ENCODE measurements at places on chromosomes 2 and 18.

DNA sequence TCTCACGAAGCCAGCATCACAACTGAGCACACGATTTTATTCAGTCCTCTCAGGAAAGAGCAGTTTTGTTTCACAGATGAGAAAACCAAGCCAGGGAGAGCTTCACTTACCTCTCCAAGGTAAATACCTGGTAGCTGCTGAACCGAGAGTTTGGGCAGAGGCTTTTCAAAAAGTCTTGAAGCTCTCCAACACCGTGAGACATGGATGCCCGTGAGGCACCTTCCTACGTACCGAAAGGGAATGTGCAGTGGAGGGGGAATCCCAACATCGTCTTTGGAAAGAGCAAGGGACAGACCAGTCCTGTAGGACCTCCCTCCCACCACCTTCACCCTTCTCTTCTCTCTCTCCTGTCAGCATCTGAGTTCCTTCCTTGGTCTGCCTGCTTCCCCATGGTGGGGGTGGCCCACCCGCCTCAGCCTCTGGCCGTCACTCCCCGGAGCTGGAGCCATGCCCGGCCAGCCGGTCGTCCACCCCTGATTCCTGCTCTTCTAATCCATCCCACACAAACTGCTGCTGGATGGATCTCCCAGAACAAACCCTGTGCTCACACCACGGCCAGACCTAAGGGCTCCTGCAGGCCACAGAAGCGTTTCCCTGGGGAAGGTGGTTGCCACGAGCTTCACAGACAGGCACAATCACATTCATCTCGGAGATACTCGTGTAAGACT is 97.3 kb upstream of the SNTG2 start:
- no peak for DNase-seq

- no peak for DNase-seq
Measured at GRCh38 chr18:12883372-12883683, 709 bp downstream of the PTPN2 start.

GRCh38 chr2:177550264-177551200 is 158.0 kb downstream of the AGPS start:
- no peak for DNase-seq

DNA sequence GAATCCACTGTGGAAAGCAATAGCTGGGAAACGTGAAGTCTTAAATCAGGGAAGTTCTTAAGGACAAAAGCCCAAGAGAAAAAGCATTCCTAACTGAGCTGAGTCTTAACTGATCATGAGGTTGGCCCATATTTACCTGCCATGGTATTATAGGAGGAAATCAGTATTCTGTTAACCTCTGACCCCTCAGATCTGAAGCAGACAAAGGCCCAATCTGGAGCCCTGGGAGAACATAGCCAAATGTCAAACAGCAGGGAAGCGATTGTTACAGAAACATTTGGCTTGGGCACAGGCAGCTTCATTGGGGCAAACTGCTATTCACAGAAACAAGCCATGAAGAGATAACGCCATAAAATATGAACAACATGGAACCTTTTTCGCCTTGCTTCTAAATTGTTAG is 18.8 kb downstream of the EPHA4 start:
- DNase-seq, result no peak

- DNase-seq, result no peak
Measured at GRCh38 chr2:32427672-32428610, 71.1 kb downstream of the BIRC6 start.

- DNase-seq, result no peak
Measured at GRCh38 chr2:115649731-115650130, 1207.3 kb downstream of the DPP10 start.

DNA sequence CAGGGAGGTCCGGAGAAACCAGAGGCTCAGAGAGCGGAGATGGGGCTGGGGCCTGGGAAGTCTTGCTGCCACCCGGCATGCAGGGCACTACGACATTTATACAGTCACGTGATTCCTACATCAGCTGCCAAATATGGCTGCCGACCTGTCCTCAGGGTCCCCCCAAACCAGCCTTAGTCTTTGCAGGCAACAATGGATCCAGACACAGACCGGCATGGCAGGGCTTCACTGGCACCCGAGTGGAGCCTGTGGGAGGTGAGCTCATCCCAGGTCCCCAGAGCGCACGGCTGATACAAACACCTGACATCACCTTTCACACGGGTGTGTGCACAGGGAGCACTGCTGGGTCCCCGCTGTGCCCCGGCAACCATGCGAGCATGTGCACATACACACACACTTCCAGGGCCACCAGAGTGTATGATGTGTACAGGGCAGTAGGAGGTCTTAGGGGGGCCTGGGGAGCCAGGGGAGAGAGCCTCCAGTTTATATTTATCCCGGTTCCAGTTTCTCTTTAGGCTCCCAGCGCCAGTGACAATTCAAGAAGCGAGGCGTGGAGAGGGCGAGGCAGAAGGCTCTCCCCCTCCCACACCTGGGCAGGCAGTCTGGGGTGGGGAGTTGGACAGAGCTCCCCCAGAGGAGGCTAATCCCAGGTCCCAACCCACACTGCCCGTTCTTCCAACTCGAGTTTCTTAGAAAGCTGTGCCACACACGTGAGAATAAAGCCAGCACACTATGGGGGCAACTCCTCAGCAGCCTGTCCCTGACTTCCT is 2.7 kb downstream of the SEMA4C start:
- DNase-seq, result no peak

DNA sequence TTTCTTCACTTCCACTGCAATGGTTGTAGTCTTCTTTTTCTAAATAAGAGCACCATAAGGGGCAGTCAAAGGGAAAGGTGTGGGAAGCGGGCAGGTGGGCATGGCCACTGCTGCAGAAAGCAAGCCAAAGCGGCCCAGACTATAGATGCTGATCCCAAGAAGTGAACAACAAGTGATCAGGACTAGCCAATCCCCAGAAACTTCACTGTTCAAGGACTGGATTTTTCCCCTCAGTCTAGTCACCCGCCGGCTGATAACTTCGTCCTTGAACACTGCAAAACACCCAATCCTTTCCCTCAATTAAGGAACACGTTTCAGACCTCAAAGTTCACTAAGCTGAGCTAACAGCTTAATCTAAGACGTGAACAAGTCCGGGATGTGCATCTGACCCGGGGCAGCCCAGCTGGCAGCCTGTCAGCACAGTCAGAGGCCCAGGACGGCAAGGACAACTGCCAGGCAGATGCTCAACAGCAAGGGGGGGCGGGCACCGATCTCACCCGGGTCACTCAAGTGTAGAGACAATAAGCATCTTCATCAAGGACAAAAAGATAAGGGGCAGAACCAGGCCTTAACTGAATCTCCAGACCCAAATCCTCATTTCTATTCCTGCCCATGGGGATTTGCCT is 59.8 kb downstream of the HDLBP start:
- DNase-seq, result no peak

DNA sequence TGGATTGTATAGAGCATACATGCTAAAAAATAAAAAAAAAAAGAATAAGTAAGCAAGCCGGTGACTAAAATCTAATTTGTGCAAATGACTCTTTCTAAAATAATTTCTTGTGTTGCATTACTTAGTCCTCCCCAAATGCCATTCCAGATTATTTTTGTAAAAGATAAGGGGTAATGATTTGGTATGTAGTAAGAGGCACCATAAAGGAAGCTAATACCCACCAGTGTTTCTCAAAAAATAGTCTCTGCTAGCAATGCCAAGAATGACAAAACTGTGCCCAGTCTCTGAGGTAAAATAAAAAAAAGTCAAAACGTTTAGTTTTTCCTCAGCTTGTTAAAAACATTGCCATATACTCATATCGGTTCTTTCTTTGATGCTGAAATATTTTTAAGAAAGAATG is 2.7 kb downstream of the METTL5 start:
- no peak for DNase-seq

DNA sequence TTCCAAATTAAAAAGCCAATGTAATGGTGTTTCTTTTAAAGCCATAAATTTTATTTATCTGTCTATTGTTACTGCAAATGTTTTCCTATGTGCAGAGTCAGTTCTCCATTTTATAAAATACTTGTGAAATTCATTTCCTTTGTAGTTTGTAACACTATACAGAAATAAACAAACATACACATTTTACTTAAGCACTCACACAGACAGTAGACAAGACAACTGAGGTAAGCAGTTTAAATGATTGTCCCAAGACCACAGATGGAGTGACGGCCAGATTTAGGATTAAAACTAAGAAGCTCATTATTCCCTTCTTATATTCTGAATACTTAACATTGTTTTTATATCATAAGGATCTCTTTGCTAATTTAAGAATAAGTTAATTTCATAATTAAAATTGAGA is 100.9 kb downstream of the BAZ2B start:
- DNase-seq, result no peak

DNA sequence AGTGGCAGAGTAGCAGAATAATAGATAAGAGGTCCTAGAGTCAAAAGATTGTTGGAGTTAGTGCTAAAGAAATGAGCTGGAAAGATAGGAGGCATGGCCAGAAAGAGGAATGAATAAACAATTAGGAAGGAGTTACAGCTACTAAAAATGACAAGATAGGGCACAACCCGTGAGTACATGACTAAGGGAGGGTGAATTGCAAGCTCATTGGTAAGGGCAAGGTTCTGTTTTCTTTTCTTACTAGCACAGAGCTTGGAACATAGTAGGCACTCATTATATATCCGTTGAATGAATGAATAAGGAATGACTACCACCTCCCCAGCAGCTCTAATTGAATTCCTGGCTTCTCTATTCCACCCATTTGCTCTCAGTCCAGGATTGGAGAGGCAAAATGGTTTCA is 5.7 kb upstream of the MARCO start:
- no peak for DNase-seq

GRCh38 chr2:201761101-201761500 is 19.6 kb downstream of the ALS2 start:
- DNase-seq, result no peak

DNA sequence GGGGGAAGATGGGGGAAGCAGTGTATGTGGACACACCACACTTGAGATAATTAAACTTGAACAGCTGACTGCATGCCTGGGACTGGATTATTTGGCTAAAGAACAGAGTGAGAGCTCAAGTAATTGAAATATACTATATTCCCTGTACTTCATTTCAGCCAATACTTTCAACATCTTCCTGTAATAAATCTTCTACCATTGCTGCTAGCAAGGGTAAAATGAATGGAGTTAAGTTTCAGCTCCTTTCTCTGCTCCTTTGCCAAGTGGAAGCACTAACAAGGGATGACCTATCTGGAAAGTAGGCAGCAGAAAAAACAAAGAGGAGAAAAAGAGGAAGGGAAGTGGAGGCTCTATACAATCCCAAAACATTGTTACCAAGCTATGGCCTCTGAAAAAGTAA is 50.9 kb downstream of the MMADHC start:
- DNase-seq, result no peak

GRCh38 chr18:74411475-74411874 is 45.6 kb downstream of the DIPK1C start:
- no peak for DNase-seq

GRCh38 chr2:55887351-55887750 is 36.2 kb downstream of the EFEMP1 start:
- DNase-seq, result no peak

DNA sequence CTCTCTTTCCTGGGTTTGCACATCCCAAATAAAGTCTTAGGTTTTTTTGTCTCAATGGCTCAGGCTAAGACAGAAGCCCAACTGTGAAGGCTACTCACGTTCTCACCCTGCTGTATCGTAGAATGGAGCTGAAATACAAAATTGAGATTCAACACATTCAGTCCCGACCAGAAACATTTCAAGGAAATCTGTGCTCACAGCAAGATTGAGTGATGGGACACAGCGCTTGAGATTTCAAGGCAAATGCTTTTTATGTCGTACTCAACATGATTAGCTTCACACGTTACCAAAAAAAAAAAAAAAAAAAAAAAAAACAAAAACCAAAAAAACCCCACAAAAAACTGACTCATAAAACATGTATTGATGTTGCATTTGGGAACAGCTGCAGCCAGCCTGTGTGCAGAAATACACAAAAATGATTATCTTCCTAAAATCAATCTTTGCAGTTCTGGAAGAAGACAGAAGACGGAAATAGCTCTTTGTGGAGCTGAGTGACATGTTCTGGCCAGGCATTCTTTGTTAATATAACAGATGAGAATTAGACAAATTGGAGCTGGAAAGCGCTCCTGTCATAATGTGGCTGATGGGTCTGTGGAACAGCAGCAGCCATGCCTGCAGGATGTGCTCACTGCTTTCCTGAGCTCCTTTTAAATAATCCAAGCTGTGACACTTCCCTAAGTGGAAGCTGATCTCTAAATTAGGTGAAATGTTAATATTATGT is 453.2 kb downstream of the LPIN1 start:
- DNase-seq, result no peak

GRCh38 chr2:181431674-181432073 is 25.5 kb upstream of the ITGA4 start:
- no peak for DNase-seq

DNA sequence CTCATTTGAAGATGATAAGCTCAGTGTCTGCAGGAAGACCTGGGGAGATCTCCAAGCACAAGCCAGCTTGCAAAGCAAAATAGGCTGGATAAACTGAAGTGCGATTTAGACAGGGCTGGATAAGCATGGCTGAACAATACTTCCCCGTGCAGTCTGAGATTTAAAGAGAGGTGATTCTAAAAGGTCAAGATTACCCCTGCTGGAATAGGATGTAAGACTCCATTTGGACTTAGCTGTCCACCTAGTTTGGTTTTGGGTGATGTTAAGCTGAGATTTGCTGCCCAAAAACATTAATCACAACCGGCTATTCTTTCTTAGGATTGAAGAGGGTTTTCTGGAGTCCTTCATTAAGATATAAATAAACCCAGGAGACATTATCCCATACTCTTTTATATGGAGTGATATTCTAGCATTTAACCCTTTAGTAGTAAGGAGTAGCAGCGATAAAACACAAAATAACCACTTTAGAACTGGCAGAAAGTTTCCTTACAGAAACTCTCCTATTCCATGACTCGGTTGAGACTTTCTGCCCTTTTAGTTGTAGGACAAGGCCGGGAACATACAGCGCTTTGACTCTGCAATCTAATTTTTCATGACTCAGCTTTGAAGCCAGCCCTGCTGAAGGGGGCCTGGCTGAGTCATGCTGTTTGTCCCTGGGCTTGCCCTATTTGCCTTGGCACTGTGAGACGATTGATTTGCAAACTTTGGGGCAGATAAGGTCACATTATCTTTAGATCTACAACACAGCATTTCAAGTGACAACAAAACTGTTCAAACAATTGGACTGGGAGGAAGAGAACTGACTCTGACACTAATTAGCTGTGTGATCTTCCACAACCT is 238.2 kb downstream of the GCA start:
- DNase-seq, result no peak

DNA sequence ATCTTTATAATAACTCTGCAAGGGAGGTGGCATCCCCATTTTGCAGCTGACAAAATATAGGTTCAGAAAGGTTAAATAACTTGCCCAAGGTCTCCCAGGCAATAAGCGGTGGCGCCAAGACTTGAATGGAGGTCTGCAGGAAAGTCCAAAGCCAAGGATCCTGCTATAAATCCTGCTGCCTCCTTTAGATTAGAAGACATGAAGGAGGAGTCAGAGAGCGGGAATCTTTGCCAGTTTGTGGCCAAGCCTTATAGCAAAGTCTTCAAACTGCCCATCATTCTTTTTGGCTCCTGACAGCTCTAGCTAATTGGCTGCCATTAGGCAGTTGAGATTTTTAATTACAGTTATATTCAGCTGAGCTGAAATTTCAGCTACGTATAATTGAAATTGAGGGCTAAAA is 114.3 kb downstream of the C1D start:
- DNase-seq, result no peak

GRCh38 chr2:226198956-226199355 is 600.7 kb downstream of the IRS1 start:
- no peak for DNase-seq

- DNase-seq, result no peak
Measured at GRCh38 chr2:75007819-75008218, 49.4 kb downstream of the POLE4 start.

- no peak for DNase-seq
Measured at GRCh38 chr2:105933906-105934305, 189.2 kb downstream of the NCK2 start.

GRCh38 chr2:8144785-8145184 is 537.1 kb upstream of the ID2 start:
- DNase-seq, result no peak

All from HFF-Myc (cell line).